ENCODE measurements at places on chromosomes 7 and 10.

- DNase-seq: no peak
Observed at GRCh38 chr10:30422981-30423654, 10.9 kb upstream of the MAP3K8 start.

DNA sequence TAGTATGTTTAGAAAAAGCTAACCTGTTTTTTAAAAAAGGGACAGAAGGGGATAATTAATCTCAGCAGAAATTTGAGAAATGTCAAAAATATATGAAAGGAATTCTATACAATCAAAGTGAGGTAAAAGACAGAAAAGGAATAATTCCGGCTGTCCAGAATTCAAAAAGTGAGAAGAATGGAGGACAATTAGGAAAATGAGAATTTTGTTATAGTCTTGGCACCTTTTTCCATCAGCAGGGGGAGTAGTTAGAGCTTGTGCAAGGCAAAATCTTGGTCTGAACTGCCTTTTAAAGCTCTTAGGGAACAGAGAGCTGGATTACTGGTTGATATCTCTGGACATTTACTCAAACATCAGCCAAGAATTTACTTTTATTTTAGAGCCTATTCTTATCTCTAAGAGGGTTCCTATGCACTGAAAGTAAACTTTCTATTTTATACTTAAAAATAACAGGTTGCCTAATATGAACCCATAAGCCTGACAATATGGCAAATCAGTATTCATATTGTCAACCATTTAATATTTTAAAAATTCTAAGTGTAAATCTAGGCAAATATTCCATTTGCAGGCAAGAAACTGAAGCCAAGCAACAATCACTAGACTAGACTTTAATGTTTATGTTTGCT is 185.6 kb downstream of the ANK3 start:
- DNase-seq: peak; percentile 1

- DNase-seq: no peak
Observed at GRCh38 chr10:132516771-132517725, 20.5 kb upstream of the INPP5A start.

GRCh38 chr7:148964483-148965267 is 63.6 kb downstream of the PDIA4 start:
- no peak for DNase-seq

- no peak for DNase-seq
Observed at GRCh38 chr7:91242097-91242844, 22.0 kb upstream of the FZD1 start.

- DNase-seq: no peak
Observed at GRCh38 chr7:97272237-97272975, 154.9 kb downstream of the SDHAF3 start.

- DNase-seq: no peak
Observed at GRCh38 chr10:24814568-24815313, 91.1 kb upstream of the ARHGAP21 start.

- no peak for DNase-seq
Observed at GRCh38 chr7:55970561-55970960, 6.2 kb downstream of the NIPSNAP2 start.

GRCh38 chr7:107538001-107538400 is 25.7 kb downstream of the COG5 start:
- DNase-seq: no peak

- peak; percentile 58 for DNase-seq
Observed at GRCh38 chr7:135274495-135275268, 41.0 kb downstream of the STRA8 start.

DNA sequence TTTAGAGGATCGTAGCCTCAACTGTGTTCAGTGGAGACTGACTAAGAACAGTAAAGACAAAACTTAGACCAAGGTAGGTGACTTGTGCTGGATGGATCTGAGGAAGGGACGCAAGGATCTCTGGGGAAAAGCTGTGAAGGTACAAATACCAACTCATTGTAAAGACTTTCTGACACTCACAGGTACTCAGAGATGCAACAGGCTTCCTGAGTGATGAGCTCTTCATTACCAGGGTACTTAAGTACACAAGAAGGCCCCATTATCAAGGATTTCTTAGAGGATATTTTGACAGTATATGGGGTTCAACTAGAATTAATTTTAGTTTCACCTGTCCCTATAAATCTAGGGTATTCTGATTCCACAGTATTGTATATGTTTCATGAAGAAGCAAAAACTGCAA is 440.7 kb downstream of the PLXDC2 start:
- no peak for DNase-seq

DNA sequence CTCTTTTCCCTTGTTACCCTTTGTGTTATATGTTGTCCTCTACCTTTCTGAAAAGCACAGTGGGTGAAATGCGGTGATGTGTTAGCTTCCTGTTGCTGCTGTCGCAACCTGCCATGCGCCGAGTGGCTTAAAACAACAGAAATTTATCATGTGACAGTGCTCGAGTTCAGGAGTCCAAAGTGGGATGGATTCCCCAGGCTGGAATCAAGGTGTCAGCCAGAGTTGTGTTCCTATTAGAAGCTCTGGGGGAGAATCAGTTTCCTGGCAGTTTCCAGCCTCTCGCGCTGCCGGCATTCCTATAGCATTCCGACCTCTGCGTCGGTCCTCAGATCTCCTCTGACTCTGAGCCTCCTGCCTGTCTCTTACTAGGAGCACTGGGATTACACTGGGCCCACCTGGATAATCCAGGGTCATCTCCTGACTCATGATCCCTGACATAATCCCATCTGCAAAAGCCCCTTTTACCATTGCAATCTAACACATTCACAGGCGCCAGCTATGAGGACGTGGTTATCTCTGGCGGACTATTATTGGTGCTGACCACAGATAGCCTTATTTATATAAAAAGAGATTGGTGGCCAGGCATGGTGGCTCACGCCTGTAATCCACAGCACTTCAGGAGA is 207.5 kb downstream of the CUX1 start:
- DNase-seq: no peak

DNA sequence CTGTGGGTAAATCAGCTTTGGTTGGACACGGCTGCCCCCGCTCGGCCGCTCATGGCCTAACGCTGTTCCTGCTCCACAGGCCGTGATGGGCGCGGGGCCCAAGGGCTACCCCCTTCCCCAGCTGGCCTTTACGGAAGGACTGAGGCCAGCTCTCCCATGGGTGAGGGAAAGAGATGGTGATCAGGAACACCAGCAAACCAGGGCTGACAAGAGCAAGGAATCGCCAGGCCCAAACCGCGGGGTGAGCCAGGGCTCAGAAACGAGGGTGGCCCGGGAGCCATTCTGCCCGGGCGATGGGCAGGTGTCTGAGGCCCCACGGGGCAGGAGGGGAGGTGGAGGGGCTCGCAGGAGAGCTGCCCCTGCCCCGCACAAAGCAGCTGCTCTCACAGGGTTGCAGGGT is 26.6 kb downstream of the GPER1 start:
- DNase-seq: no peak

DNA sequence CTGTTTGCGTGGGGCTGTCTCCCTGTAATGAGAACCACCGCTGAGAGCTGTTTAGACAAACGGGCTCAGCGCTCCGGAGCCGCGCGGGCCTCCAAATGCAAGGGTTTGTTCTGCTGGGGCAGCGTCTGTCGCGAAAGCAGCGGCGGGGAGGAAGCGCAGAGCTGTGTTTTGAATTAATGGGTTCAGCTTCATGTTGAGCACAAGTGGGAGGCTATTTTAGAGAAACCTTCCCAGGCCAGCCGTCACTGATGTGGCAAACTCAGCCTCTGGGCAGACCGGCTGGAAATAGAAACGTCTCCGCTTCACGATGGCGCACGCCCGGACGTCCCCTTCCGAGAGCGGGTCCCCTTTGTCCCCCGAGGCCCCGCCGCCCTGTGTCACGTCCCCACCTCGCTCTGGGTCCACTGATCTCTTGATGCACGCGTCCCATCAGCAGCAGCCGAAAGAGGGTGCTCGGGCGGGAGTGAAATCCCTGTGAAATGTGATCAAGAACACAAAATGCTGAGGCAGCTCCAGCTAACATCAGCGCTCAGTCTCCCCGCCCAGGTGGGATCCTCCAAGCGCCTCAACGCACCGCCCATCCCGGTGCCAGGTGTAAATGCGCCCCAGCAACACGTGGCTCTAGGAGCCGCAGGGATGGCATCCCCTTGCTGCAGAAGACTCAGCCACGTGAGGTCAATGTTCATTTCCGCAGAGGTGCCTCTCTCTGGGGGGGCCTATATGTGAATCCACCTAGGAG is 44.9 kb downstream of the BAMBI start:
- DNase-seq: no peak

GRCh38 chr7:151541709-151542499 is 22.2 kb upstream of the RHEB start:
- no peak for DNase-seq

Data from CD4-positive, alpha-beta memory T cell (primary cell).